ENCODE measurements at places on chromosomes 6 and 20.
A peak's percentile ranks its signal among the peaks of the same experiment; 100 is the strongest.

DNA sequence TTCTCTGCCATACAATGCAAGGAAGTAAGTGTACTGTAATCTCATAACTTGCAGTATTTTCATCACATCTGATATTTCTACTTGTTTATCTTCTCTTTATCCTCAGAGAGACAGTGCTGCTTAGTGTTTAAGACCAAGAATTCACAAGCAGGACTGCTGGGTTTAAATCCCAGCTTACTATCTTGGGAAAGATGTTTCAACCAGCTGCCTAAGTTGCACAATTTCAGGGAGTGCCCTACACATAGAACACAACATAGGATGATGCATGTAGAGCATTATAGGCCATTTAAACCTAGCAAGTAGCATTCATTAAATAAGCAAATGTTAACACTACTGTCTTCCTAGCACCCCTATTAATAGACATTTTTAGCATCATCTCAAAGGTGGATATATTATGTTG is 205.2 kb upstream of the CEP162 start:
- no peak for DNase-seq

GRCh38 chr6:125802943-125803377 is 12.2 kb downstream of the NCOA7 start:
- no peak for DNase-seq

DNA sequence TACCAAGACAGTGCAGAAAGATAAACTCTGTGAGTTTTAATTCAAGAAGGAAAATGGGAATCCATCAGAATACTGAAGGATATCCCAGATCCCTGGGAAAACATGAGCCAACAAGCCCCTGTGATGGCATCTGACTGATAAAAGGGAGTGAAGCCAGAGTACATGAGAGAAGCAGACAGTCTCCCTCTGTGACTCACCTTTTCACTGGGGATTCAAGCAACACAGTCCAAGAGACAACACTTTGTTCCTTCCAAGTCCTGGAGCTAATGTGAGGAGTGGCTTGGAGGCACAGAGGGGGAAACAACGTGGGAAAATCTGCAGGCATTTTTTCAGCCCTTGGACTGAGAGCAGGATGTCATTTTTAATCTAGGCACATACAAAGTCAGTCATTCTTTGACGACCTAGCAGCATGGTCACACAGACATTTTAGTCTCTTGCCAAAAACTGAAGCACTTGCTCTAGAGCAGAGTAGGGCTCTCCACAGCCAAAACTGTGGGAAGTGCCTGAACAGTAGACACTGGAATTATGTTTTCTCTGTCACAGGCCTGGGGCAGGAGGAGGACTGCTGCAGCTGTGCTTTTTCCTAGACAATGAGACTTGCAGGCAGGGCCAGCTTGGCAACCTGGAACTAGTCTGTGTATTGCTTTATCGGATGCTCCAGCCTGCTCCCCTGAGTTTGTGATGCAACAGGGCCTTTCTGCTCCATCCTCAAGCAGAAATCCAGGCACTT is 465.0 kb upstream of the GJE1 start:
- DNase-seq = no peak

- DNase-seq = no peak
These were observed 77.3 kb downstream of the SEL1L2 start for GRCh38 chr20:13913131-13913530.

DNA sequence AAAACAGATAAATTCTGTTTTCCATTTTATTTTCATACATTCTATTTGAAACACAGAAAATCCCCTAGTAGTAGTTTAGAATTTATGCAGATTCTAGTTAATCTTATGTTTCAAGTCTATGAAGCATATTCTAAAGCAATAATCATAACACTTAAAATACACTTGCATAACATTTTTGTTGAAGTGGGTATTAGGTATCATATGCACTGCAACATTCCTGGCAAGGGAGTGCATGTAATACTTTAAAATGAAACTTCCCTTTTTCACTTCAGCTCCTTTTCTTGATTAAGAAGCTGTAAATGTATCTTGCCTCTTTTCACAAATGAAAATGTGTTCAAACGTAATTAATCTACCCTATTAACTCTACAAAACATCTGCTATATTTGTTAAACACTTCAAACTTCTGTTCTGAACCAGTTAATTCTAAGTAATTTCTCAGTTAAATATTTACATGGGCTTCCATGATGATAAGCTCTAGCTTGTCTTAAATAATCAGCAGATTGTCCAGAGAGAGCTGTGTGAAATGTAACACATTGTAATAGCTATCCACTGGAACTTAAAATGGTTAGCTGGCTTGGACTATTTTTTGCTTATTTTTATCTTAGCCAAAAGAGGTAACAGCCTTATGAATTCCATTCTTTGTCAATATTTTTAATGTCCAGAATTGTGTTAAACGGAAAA is 192.8 kb downstream of the COL19A1 start:
- DNase-seq = no peak

DNA sequence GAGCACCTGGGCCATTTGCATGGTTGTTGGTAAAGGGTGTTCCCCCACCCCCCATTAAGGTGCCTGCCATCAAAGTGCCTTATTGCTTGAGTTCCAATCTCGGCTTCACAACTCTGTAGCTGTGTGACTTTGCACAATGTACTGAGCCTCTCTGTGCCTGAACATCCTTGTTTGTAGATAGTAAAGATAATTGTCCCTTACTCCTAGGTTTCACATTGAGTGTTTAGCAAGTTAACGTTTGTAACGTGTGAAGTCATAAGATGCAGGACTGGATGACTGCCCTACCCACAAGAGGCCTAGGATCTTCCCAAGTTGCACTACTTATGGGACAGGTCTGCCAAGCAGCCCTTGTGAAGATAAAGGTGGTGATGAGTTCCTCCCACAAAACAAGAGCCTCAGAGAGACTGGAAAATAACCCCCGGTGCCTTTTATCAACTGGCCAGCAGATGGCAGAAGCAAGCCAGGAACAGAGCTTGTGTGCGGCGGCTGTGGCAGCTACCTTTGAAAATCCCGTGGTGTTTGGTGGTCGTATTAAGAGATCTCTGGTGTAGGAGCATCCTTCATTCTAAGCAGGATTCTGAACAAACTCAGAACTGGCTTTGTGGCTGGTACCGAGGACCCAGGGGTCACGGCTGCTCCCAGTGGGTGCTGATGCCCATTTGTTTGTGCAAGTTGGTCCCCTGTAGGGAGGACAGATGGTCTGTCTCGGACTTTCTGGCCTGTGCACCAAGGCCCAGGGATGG is 99.1 kb downstream of the CDH26 start:
- DNase-seq = peak; percentile 27
